ENCODE measurements at places on chromosomes 13 and 19.

GRCh38 chr13:99282264-99283231 lies 24.4 kb upstream of the GPR18 start:
- H3K36me3 ChIP-seq = peaks cover 36% of the 10 kb centered on the region
- peak overlapping the region; percentile 89 for H3K27ac ChIP-seq
- peaks cover 80% of the 10 kb centered on the region for H3K4me1 ChIP-seq
- H3K27me3 ChIP-seq = no peaks in the 10 kb centered on the region
- peak overlapping the region; percentile 78 for H3K4me3 ChIP-seq

GRCh38 chr19:55443824-55444480 lies 852 bp upstream of the SHISA7 start:
- H3K27me3 ChIP-seq = peaks cover 53% of the 10 kb centered on the region
- H3K4me3 ChIP-seq = no peak overlapping the region
- no peak for DNase-seq

DNA sequence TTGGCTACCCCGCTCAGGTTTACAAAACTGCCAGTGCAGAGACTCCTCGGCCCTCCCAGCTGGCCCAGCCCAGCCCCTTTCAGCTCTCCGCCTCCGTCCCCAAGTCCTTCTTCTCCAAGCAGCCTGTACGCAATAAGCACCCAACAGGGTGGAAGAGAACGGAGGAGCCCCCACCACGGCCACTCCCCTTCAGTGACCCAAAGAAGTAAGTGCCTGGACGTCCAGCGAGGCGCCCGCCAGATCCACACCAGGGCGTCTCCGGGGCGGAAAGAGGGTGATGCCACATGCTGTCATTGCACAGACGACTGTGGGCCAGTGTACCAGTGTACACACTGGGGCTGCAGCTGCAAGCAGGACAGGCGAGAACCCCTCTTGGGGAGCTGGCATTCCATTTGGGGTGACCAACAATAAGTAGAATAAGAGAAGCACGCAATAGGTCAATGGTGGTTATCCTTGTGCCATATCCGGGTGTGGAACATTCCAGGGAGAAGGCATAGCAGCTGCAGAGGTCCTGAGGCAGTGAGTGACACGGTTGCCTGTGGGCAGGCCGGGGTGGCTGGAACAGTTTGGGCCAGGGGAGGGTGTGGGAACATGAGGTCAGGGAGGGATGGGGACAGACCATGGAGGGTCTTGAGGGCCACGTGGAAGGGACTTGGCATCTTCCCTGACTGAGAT lies 41.3 kb downstream of the DPF1 start:
- no peaks in the 10 kb centered on the region for H3K4me1 ChIP-seq
- no peak overlapping the region for H3K4me3 ChIP-seq
- no peak overlapping the region for H3K27ac ChIP-seq
- H3K27me3 ChIP-seq = no peaks in the 10 kb centered on the region
- H3K36me3 ChIP-seq = peaks cover 4% of the 10 kb centered on the region
- no peak for DNase-seq

GRCh38 chr19:498977-499623 lies 2.8 kb downstream of the MADCAM1 start:
- no peaks in the 10 kb centered on the region for H3K36me3 ChIP-seq
- peaks cover 5% of the 10 kb centered on the region for H3K4me1 ChIP-seq
- H3K4me3 ChIP-seq = no peak overlapping the region
- no peak for DNase-seq
- H3K27ac ChIP-seq = no peak overlapping the region

- H3K36me3 ChIP-seq = no peaks in the 10 kb centered on the region
- DNase-seq = no peak
- H3K4me1 ChIP-seq = no peaks in the 10 kb centered on the region
- no peaks in the 10 kb centered on the region for H3K27me3 ChIP-seq
- no peak overlapping the region for H3K27ac ChIP-seq
- H3K4me3 ChIP-seq = no peak overlapping the region
Observed at GRCh38 chr13:64457976-64458375, 2772.2 kb downstream of the PCDH9 start.

DNA sequence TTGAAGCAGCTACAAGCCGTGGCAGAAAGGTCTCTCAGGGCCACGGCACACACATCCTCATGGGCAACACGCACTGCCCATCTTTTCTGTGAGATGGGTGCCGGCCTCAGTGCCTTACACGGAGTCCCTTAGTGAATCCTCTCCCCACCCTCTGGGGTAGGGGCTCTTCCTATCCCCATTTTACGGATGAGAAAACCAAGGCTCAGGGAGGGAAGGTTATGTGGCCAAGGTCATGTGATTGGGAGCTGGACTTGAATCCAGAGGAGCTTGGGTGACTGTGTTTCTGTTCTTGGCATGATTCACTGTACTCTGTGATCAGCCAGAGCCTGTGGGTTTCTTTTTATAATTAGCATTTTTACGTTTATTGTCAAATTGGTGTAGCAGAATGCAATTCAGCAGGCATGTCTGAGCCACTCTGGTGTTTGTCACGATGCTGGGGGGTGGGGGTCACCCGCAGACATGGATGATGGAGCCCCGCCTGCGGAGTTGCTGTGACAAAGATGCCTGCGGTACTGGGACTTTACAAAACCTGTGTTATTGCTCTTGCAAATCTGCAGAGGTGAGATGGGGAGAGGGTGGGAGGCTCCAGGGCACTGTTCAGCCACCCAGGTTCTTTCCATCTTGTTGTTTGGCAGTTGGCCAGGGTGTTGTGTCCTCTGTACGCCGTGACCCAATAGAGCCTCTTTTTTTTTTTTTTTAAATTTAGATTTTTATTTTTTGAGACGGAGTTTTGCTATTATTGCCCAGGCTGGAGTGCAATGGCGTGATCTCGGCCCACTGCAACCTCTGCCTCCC lies 4.5 kb downstream of the SCN1B start:
- no peak overlapping the region for H3K4me3 ChIP-seq
- no peak overlapping the region for H3K27ac ChIP-seq
- H3K27me3 ChIP-seq = peaks cover 39% of the 10 kb centered on the region
- H3K36me3 ChIP-seq = peaks cover 2% of the 10 kb centered on the region

DNA sequence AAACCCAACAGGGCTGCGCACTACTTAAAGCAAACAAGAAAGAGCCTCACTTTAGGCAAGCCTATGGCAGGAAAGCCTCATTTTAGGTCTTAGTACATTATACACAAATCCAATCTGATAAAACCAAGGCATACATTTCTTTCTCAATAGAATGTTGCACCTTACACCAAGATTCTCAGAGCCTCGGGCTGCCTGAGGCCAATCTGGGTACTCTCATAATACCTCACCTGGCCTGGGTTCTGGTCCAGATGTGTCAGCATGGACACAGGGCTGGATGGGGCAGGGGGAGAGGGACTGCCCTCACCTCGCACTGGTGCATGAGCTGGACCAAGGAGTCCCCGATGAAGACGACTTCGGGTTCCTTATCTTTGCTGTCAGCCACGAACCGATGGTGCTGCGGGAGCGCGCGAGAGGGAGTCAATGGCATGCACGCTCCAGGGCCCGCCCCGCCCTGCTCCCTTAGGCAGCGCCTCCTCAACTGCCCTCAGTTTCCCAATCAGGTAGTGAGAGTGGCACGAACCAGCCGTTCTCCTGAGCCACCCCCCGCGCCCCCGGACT lies at the start of gene PRR19:
PRR19 (plus strand) TSS at position 487 of the 558 bp plus-strand sequence. CDS start 7,453 bp downstream, outside the sequence.
- peaks cover 17% of the 10 kb centered on the region for H3K4me1 ChIP-seq
- peak within 1 kb of the TSS; percentile 91 for H3K4me3 ChIP-seq
- peak within 1 kb of the TSS; percentile 92 for H3K27ac ChIP-seq
- peaks cover 6% of the 10 kb centered on the region for H3K36me3 ChIP-seq
- DNase-seq = no peak
- H3K27me3 ChIP-seq = no peaks in the 10 kb centered on the region

DNA sequence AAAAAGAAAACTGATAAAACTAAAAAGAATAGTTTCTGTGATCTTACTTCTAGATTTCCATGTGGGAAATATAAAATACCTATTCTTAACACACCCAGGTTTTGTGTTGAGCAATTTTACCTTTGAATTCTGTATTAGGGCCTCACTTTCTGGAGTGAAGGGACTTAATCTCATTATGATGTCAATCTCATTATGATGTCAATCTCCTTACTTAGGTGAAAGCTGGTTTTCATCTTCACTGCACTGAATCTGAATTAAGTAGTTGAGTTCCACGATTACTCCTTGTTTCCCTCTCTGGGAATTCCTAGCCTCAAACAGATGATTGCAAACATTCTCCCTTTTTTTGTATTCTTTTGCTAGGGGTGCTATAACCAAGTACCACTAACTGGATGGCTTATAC lies 1367.2 kb downstream of the EFNB2 start:
- no peaks in the 10 kb centered on the region for H3K36me3 ChIP-seq
- H3K4me3 ChIP-seq = no peak overlapping the region
- DNase-seq = no peak
- H3K4me1 ChIP-seq = no peaks in the 10 kb centered on the region
- no peak overlapping the region for H3K27ac ChIP-seq

DNA sequence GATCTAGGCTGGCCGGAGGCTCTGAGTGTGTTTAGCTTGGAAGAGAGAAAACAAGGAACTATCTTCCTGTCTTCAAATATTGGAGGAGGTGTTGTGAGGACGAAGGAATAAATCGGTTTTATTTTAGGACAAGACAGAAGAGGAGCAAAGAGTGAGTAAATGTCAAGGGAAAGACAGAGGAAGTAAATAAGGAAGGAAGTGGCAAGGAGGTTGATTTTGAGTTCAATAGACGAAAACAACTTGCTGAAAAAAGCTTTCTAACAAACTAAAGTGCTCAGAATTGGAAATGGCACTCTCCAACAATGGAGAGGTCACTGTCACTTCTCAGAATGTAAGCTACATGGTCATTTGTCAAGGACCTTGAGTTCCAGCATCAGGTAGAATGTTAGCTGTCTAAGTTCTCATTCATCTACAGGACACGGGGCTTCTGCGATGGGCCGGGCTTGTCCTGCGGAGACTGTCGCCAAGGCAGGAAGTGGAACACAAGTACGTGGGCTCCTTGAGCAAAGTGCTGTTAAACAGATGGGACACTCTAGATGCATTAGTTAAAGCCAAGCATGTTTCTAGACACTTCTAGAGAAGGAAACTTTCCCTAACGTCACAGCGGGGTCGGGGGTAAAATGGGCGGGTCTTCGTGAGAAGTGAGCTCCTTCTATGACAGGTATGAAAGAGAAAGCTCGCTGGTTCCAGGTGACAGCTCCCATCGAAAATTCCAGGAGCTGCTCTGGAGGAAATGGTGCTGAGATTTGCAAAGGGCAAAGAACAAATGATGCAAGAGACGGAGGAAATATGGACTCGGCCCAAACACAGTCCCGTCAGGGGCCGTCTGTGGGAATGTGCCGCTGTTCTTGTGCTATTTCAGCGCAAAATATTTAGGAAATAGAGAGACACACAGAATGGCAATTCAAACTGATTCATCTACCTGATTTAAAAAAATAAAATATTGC lies 103.9 kb upstream of the UBL3 start:
- peak overlapping the region; percentile 80 for H3K4me3 ChIP-seq
- H3K27ac ChIP-seq = peak overlapping the region; percentile 88
- peaks cover 26% of the 10 kb centered on the region for H3K4me1 ChIP-seq
- peak; percentile 28 for DNase-seq

Data from T-helper 2 cell treated with Interferon-gamma antibody and Interleukin-4, amounts not matched to agents 5 μg/mL and 100 μg/mL, for 36 hours (primary cell).